ENCODE measurements at places on chromosomes 6 and 20. TPM values are rescaled to one million over a fixed set of nuclear protein-coding genes. Genes with fewer than 3 reads are reported as not detected.

Gene PCK1
- under 0.01 TPM for total RNA-seq

GRCh38 chr20:59923514-59923913, 9.9 kb downstream of the SYCP2 start:
- DNase-seq, result no peak

DNA sequence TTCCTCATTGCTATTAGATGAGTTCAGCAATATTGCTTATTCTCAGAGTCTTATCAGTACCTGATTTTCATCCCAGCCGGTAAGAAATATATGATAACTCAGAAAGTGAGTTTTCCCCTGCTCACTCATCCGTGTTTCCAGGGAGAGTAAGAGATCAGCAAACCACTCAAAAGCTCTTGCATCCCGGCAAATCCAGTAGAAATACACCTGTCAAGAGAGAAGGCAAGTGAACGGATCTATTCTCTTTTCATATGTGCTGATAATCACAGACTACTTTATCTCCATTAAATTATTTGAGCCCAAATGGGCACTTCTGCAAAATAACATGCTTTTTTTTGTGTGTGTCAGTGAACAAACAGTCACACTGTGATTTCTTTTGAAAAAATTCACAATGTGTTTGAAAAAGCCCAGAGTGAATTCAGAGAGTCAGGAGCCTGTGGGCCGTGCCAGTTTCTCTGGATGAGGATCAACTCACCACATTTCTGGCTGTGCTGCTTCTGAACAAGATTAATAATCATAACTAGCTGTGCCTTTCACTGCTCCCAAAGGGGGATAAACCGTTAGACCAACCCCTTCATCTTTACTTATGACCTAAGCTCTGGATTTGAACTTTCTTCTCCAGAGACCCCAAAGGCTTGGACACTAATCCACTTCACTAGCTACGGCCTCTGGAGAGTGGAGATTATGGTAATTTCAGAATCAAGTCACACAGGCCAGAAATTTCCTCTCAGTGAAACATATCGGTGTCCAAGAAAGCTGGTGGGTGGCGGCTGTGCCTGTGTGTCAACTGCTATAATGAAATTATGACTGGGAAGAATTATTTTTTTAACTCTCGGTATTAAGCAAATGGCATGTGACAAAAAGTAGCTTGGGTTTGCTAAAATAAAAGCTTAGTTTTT, 44.2 kb downstream of the NOX3 start:
- DNase-seq, result no peak

DNA sequence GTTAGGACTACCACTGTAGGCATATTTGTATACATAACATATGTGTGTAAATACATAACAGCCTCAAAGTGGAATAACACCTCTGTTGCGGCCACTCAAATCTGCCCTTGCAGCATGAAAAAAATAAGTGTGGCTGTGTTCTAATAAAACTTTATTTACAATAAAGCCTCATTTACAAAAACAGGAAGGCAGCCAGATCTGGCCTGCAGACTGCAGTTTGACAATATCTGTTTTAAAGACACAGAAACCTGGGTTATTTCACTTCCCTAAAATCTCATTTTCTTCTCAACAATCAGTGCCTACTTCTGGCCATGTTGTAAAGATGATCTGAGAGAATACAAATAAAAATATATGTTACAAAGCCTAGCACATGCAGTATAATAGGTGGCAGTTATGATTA, 53.9 kb upstream of the SCML4 start:
- DNase-seq, result no peak

- DNase-seq, result no peak
These were observed 278.7 kb upstream of the CITED2 start for GRCh38 chr6:139653111-139653510.

Measured in frontal cortex (tissue), 4 donors.